CD4-positive, alpha-beta T cell treated with Interleukin-4 for 1 hour (primary cell): ENCODE measurements at places on chromosomes 12 and 14.

- no peak for DNase-seq
These were observed 119.8 kb downstream of the EPS8 start for GRCh38 chr12:15669256-15669948.

DNA sequence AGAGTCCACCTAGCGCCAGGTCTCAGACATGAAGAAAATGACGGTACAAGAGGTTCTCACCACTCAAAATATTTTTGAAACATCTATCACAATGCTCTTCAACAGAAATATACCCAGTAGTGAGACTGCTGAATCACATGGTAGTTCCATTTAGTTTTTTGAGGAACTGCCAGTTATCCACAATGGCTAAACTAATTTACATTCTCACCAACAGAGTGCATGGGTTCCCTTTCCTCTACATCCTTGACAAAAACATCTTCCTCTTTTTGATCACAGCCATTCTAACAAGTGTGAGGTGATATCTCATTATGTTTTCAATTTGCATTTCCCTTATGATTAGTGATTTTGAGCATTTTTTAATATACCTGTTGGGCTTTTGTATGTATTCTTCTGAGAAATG lies 5.7 kb upstream of the GPR65 start:
- DNase-seq: no peak

DNA sequence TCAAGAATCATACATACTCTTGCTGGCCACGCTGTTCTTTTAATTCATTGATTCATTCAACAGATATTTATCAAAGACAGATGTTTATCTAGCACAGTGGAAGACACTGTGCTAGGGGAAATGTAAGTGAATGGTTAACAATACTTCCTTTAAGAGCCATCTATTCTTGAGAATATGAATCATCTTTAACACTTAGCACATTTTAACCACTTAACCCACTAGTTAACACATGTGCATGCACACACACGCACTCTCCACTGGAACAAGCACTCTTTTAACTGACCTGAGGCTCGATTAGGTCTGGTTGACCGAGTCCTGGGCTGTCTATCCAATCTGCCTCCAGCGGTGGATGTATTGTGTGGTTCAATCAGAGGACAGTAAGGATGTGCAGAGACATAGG lies 34.6 kb downstream of the LMNTD1 start:
- DNase-seq: no peak

DNA sequence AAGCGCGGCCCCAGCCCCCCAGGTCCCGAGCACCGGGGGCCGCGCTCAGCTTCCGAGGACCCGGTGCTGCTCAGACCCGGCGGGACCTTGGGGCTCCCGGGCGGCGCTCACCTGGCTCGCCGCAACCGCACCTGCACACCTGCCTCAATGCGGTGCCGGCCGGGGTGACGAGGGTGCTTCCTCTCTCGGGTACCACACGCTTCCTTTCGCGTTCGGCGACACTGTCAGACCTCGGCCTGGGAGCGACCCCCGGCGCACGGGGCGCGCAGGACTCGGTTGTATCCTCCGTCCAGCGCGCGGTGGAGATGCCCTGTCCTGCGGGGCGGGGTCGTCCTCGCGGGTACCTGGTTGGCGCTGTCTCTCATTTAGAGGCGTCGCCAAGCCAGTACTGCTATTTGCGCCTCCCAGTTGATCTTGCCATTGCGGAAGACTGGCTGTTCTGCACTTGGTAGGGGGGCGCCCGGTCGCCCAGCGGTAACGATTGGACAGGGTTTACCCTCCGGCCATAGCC lies 718 bp downstream of the PACS2 start:
- peak; percentile 55 for DNase-seq
